ENCODE measurements at places on chromosomes 5 and 9. TPM values are rescaled to one million over a fixed set of nuclear protein-coding genes. Genes with fewer than 3 reads are reported as not detected.

DNA sequence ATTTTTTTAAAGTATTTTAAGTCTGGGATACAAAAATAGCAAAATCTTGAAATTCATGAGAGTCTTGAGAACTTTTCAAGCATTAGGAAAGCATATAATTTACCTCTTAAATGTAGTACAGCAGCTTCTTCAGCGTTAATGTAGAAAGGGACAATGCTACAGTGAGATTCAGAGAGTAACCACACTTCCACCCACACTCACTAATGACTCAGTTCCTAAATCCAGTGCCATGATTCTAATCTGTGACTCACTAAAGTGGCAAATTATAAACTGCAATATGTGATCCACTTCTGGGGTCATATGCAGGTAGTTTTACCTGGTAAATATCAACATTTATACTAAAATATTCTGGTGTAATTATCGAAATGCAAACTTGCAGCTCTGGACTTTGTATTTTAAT, 434.5 kb upstream of the TUSC1 start:
- no peak overlapping the region for H3K27ac ChIP-seq
- H3K27me3 ChIP-seq = no peaks in the 10 kb centered on the region
- no peaks in the 10 kb centered on the region for H3K36me3 ChIP-seq
- no peaks in the 10 kb centered on the region for H3K4me1 ChIP-seq

- no peaks in the 10 kb centered on the region for H3K4me1 ChIP-seq
- H3K4me3 ChIP-seq = no peak overlapping the region
- H3K27me3 ChIP-seq = no peaks in the 10 kb centered on the region
- no peaks in the 10 kb centered on the region for H3K36me3 ChIP-seq
Measured at GRCh38 chr5:103829585-103829984, 267.0 kb upstream of the NUDT12 start.

GRIN1 gene
- total RNA-seq = not detected

OLFM1 gene
- not detected for total RNA-seq

GRCh38 chr9:128094166-128094949, 26.3 kb downstream of the SLC25A25 start:
- peak; percentile 67 for DNase-seq
- H3K36me3 ChIP-seq = peaks cover 3% of the 10 kb centered on the region
- H3K4me3 ChIP-seq = peak overlapping the region; percentile 58
- H3K27me3 ChIP-seq = no peaks in the 10 kb centered on the region

GRCh38 chr5:135332519-135333150, 66.4 kb downstream of the MACROH2A1 start:
- no peak overlapping the region for H3K4me3 ChIP-seq
- H3K27ac ChIP-seq = no peak overlapping the region
- H3K36me3 ChIP-seq = peaks cover 56% of the 10 kb centered on the region
- DNase-seq = peak; percentile 74

MELK gene
- total RNA-seq = 1.7 TPM

Data from CD4-positive, CD25-positive, alpha-beta regulatory T cell (primary cell).